ENCODE measurements at places on chromosomes 12 and 14. TPM values are rescaled to one million over a fixed set of nuclear protein-coding genes. Genes with fewer than 3 reads are reported as not detected.

Gene EXOC3L4
- total RNA-seq: 49.0 TPM

Gene PPP4R4
- not detected for total RNA-seq

DNA sequence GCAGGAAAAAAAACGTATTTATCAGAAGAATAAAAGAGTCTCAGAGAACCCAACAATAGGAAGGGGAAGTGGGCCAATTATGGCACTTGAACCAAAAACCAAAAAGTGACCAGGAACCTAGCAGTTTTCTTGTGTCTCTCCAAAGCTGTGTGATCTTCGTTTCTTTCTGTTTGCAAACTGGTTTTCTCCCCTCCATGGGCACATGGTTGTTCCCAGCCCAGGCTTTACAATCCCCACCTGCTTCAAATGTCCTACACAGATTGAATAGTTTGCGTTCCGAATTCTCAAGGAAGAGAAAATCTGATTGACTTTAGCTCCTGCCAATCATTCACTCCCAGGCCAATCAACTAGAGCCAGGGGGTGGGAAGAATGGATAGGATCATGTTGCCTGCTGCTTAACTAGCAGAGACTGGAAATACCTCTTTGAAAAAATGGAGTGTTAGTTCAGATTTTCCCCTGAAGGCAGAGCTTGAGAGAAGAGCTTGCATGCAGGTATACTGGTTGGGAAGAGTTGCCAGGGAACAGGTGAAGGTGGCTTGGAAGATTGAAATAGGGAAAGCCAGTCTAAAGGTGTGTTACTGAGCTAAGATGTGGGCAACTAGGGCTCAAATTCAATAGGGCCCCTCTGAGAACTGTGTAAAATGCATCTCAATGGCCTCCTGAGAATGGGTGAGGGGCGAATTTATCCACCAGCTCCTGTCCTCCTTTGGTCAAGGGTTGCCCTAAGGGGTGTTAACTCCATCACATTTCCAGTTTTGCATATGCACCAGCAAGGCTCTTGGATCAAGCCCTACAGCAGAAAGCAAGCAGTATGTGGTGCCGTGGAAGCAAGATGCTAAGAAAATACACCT lies 106.4 kb upstream of the SRRM4 start:
- H3K4me3 ChIP-seq: no peak overlapping the region
- H3K27me3 ChIP-seq: no peaks in the 10 kb centered on the region
- H3K4me1 ChIP-seq: no peaks in the 10 kb centered on the region
- no peak for DNase-seq
- no peak overlapping the region for H3K27ac ChIP-seq

GRCh38 chr12:130160711-130161231 lies 1.5 kb upstream of the FZD10 start:
- peaks cover 87% of the 10 kb centered on the region for H3K27me3 ChIP-seq
- no peaks in the 10 kb centered on the region for H3K4me1 ChIP-seq
- H3K36me3 ChIP-seq: no peaks in the 10 kb centered on the region
- DNase-seq: no peak
- no peak overlapping the region for H3K4me3 ChIP-seq

DNA sequence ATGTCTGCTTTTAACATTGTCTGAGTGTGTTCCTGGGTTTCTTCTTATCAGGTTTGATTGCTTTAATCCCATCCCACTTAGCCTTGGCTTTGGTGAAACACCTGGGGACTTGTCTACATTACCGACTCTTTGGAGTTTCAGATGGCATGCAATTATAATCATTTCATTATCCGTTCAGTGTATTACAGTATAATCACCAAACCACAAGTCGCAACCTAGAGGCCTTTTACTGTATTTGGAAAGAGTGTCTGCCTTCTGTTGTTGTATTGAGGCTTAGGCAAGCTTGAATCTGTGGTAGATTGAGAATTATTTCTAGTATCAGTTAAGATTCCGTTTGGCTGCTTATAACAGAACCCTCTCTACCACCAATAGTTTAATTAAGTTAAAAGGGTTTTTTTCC lies 103.9 kb downstream of the TGFB3 start:
- H3K27ac ChIP-seq: no peak overlapping the region
- H3K27me3 ChIP-seq: no peaks in the 10 kb centered on the region
- H3K4me3 ChIP-seq: no peak overlapping the region
- DNase-seq: no peak

DNA sequence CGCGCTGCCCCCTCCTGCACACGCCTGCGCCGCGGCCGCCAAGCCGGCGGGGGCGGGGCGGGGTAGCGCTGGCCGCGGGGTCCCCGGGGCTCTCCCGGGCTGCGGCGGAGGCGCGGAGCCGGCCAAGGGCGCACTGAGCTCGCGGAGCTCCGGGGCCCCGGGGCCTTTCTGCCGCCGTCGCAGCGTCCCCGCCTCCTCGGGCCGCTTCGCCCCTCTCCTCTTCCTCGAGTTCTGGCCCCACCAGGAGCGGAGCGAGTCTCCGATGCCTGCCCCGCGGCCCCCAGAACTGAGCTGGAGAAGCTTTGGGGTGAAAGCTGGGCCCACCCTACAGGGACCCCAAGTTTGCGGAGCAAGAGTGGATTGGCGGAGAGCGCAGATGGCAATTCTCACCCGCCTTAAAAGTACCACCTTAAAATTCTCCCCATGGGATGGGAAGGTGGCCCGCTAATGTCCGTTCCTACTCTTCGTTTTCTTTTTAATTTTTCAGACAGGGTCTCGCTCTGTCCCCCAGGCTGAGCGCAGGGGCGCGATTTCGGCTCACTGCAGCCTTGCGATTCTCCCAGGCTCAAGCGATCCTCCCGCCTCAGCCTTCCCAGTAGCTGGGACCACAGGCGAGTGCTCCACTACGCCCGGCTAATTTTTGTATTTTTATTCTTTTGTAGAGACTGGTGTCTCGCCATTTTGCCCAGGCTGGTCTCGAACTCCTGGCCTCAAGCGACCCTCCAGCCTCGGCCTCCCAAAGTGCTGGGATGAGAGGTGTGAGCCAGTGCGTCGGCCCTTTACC lies 129.6 kb downstream of the NDUFA12 start:
- peaks cover 15% of the 10 kb centered on the region for H3K4me1 ChIP-seq
- peaks cover 66% of the 10 kb centered on the region for H3K27me3 ChIP-seq
- H3K4me3 ChIP-seq: peak overlapping the region; percentile 61
- no peak overlapping the region for H3K27ac ChIP-seq
- DNase-seq: no peak

- H3K4me3 ChIP-seq: no peak overlapping the region
- H3K36me3 ChIP-seq: no peaks in the 10 kb centered on the region
- H3K4me1 ChIP-seq: peaks cover 30% of the 10 kb centered on the region
- no peaks in the 10 kb centered on the region for H3K27me3 ChIP-seq
- DNase-seq: no peak
These were observed 61.6 kb downstream of the SPPL3 start for GRCh38 chr12:120842595-120842994.

All from transverse colon (tissue), 4 donors.